Non-pigmented ciliary epithelial cell (primary cell): ENCODE measurements at places on chromosomes 2 and 18.

DNA sequence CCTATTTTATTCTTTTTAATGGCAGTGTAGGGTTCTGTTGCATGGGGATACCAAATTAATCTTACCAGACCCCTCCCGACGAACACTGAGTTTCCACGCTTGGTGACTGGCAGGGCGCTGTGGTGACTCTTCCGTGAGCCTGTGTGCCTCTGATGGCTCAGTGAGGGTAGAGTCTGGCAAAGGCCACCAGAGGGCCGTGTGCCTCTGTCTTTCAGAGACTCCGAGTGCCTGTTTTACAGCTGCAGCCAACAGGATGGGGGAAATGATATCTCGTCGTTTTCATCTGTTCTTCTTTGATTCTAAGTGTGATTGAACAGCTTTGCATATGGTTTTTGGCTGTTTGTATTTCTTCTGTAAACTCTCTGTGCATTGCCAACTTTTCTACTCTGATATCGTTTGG, 99.8 kb downstream of the ZNF236 start:
- peak; percentile 6 for DNase-seq

DNA sequence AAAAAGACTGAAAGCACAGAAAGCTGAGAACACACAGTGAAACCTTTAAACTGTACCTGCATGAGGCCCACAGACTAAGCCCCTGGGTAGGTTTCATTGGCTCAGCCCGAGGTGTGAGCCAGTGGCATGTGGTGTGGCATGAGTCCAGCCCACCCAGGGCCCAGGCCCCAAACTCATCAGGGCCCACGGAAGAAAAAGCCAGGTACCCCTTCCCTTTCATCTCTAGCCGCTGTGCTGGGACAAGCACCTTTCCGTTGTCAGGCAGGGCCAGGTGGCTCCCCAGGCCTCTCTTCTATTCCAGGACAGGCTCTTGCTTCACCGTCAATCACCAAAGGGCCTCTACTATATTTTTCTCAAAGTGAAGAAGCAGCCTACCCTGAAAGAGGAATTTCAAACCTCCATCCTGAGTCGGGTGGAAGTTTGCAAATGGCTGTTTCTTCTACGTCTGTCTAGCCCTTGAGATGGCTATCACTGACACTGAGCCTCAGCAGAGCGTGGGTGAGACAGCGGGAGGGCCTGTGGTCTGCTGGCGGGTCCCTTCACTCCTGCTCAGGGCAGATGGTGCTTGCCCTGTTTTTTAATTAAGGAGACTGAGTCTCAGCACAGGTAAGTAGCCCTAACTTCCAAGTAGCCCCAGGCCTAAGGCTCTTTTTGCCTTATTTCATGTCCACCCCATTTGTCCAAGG, 8.6 kb downstream of the DNAJB2 start:
- no peak for DNase-seq

DNA sequence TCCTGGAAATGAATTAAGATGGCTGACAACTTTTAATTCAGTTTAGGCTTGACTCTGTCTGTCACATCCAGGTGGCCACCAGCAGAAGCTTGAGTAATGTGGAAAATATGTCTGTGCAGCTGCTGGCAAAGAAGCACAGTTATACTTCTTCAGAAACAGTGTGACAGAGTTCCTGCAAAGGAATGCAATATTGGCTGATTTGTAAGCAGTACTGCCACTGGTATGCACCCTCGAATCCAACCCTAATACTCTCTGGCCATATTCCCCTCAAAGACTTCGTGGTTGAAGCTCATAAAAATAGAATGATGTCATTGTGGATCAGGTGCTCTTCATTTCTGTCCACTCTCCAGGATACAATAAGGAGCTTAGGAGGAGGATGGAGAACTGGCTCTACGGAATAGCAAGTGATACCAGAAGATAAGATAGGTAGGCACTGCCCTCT, 86.2 kb downstream of the METTL8 start:
- peak; percentile 87 for DNase-seq

DNA sequence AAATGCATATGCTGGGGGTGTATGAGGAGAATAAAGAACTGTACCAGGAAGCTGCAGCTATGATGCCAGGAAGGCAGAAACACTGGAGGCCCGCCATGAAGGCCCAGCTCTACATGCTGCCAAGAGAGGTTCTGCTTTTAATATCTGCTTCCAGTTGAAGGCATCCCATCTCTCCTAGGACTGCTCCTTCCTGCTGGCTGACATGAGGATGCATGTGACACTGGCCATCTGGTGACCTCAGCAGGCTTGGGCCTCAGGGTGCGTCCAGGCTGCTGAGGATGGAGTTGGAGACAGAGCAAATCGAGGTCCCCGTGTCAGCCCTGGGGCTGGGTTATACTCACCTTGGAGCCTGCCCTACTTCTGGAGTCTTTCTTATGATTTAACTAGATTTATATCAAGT, 49.0 kb downstream of the PSMG2 start:
- DNase-seq: no peak

DNA sequence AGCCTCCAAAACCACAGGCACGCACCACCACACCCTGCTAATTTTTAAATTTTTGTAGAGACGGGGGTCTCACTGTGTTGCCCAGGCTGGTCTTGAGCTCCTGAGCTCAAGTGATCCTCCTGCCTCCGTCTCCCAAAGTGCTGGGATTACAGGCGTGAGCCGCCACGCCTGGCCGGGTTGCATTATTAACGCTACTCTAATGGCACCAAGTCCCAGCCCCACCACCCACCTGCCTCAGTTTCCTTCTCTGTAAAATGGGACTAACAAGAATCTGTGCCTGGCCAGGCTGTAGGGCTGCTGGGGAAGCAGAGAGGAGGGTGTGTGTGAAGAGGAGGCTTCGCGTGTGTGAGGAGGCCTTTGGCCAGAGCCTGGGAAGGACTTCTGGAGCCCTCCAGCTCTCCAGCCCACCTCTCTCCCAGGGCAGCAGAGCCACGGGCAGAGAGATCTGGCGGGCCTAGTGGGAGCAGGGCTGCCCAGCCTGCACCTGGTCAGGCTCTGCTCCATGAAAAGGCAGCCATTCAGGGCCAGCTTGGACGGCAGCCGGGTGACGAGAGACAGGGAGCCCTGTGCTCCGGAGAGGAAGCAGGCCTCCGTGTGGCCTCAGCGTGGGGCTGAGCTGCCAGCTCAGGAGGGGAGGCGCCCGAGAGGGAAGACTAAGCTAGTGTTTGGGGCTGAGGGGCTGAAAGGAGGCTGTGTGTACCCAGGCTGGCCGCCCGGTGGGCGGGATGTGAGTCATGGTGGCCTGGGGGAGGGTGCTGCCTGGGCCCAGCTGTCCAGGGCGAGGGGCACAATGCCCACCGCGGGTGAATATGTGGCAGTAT, 7.4 kb upstream of the B3GNT7 start:
- no peak for DNase-seq

GRCh38 chr2:43553341-43553855, 42.4 kb downstream of the THADA start:
- no peak for DNase-seq

- DNase-seq: no peak
Measured at GRCh38 chr2:111710613-111711012, 173.4 kb downstream of the ANAPC1 start.

DNA sequence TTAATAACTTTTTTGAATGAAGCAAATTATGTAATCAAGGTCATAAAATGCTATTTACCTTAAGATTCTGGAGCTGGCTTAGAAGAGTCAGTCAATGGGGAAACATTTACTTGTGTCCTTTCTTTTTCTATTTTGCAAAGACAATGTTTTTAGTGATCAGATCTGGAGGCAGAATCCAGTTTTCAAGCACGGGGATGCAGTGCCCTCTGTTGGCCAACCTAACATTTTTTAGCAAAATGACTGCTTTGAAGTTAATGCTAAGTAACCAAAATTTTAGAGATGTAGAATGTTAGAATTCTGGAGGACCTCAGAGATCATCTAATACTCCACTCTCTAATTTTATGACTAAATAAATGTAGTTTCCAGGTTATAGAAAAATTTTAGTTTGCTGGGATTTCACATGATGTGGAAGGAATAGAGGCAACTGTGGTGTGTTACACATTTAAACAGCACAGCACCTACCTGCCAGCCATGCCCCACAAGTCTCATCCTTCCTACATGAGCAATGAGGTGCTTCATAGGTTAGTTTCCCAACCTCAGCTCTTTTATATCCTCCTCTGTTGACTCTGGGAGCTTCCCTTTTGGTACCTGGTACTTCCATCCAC, 23.6 kb upstream of the SLC9A4 start:
- DNase-seq: no peak

DNA sequence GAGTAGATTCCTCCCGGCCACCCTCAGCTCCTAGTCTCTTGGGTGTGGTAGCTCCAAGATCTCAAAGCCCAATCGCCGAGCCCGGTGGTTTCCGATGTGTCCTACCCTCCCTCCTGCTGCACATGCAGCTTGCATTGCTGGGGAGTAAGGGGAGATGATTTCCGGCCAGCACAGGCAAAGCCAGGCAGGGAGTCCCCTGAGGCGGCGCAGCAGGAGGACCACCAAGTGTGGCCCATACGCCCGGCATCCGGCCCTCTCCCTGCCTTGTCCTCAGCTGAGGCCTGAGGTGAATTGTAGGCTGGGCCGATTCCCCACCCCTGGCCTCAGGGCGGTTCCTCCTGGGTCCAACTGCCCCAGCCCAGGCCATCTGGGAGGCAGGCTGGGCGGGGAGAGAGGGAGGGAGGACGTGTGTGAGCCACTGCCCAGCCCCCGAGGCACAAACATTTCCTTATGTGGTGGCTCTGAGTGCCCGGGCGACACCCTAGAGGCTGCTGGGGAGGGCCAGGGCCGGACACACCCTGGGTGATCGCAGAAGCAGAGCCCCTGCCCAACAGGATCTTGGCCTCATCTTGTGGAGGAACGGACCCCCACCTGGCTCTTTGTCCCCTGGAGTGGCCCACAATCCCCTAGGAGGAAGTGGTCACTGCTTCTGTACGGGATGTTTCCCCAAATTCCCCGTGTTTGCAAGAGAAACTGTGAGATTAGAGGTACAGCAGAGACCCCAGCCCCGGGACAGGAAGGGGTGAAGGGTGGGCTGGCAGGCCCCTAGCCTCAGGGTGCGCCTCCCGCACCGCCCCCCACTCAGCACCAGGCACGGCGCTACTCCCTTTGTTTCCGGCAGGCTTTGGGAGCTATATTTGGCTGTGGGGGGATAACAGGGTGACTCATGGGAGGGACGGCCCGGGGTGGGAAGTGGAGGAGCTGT, 41.9 kb upstream of the PTMA start:
- peak; percentile 55 for DNase-seq

DNA sequence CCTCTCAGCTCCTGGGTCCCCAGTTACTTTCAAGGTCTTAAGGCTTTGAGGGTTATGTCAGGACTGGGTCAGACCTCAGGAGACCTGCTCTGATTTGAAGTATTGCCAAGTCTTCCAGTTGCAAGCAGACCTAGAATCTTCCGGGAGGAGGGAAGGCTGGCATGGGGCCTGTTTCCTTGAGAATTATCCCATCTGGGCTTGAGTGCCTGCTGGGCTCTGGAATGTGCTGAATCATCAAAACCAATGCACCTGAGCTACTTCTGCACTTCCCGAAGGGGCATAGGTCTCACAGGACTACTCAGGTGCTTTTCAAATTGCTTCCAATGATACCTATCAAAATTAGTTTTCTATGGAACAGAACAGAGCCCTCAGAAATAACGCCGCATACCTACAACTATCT, 327.3 kb downstream of the XIRP2 start:
- DNase-seq: no peak

DNA sequence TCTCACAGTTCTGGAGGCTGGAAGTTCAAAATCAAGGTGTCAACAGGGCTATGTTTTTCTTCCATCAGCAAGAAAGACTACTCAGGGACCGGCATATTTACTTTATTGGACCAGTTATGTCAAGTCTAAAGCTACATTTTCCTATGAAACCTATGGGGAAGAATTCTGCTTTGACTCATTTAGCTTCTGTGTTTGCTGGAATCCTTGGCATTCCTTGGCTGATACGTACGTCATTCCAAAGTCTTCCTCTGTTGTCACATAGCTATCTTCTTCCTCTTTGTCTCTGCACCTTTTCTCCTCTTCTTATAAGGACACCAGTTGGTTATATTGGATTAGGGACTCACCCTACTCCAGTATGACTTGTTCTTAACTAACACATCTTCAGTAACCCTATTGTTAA, 137.4 kb upstream of the FBXO11 start:
- no peak for DNase-seq

DNA sequence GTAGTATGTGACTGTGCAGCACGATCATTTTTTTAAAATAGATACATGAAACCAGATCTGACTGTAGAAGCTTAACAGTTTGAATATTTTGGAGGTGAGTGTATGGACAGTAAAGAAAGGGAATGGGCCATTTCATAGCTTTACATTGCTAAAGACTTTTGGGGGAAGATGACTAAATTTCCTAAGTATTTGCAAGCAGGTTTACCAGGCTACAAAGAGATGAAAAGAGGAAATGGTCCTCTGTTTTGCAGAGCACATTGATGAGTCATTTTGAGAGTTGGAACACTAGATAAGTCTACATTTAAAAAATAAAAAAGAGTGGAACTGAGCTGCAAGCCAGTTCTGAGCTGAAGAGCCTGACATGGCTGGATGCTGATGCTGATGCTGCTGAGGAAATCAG, 115.7 kb upstream of the LRATD1 start:
- DNase-seq: peak; percentile 94

DNA sequence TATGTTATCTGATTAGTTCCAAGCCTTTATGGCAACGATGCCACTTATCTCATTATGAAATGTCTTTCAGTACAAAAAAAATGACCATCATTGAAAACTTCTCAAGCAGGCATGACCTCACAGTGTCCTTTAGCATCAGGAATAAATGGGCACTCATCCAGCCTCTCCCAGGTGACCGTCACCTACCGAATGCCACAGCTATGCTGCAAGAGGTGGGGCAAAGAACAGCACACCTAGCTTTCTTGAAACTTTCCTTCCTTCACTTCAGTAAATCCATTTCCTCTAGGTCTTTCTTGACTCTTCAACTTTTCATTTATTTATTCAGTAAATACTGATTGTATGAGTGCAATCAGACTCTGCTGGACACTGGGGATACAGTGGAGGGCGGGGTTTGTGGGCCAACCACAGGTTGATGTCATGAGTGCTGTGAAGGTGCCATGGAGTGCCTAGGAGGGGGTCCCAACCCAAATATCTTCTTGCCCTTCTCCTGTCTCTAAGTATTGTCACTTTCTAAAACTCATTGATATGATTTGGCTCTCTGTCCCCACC, 54.3 kb upstream of the HK2 start:
- DNase-seq: no peak

- DNase-seq: no peak
Measured at GRCh38 chr18:3332376-3332775, 70.4 kb downstream of the MYL12B start.

GRCh38 chr2:88845772-88846661, 154.5 kb downstream of the RPIA start:
- no peak for DNase-seq

DNA sequence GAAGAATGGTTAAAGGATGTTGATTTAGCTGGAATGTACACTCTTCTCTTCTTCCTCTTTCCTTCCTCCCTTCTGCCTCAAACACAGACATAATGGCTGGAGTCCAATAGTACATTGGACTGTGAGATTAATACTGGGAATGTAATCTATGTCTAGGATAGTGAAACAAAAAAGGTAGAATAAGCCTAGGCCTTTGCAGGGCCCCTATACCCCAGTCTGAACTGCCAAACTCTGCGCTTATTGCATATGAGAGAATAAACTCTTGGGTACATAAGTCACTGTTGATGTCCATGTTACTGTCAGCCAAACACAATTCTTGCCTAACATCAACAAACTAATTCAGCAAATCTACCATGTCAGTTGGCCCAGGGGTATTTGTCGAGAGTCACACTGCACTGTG, 29.7 kb upstream of the CCDC150 start:
- no peak for DNase-seq
